A549 treated with CORT108297 at 1 μM for 4 hours (cell line): ENCODE measurements at places on chromosomes 2 and 18. TPM values are rescaled to one million over a fixed set of nuclear protein-coding genes. Genes with fewer than 3 reads are reported as not detected.

GALNT14 gene
- total RNA-seq, result 44.4 to 51.6 TPM (median 48.4 TPM) in 5 replicates

IL18RAP gene
- 0.11 TPM in 1 of 5 replicates, not detected in the others for total RNA-seq

SPC25 gene
- total RNA-seq, result 15.7 to 21.5 TPM (median 20.3 TPM) in 5 replicates

C2orf78 gene
- not detected in 5 replicates for total RNA-seq

IL1R1 gene
- total RNA-seq, result 22.9 to 40.2 TPM (median 34.7 TPM) in 5 replicates

HTRA2 gene
- 34.7 to 45.7 TPM (median 41.8 TPM) in 5 replicates for total RNA-seq

SLC9A2 gene
- total RNA-seq, result 2.8 to 3.4 TPM (median 3.3 TPM) in 5 replicates

AGXT gene
- total RNA-seq, result not detected in 5 replicates

CPO gene
- total RNA-seq, result 0.09 to 0.15 TPM (median 0.12 TPM) in 3 of 5 replicates, not detected in the others

REG1B gene
- total RNA-seq, result not detected in 5 replicates

ERBB4 gene
- total RNA-seq, result not detected in 5 replicates

PSMA8 gene
- not detected in 5 replicates for total RNA-seq

VWA3B gene
- 0.06 to 0.26 TPM (median 0.09 TPM) in 5 replicates for total RNA-seq

CYRIA gene
- total RNA-seq, result 0.06 to 0.30 TPM (median 0.14 TPM) in 5 replicates

TEKT4 gene
- total RNA-seq, result not detected in 5 replicates

BIRC6 gene
- total RNA-seq, result 28.4 to 42.0 TPM (median 30.7 TPM) in 5 replicates

DPYSL5 gene
- total RNA-seq, result 3.8 to 6.8 TPM (median 5.0 TPM) in 5 replicates

GKN2 gene
- 2.4 to 4.1 TPM (median 2.9 TPM) in 5 replicates for total RNA-seq

SERPINB12 gene
- not detected in 5 replicates for total RNA-seq

SCYGR4 gene
- total RNA-seq, result not detected in 5 replicates

RFTN2 gene
- 0.01 TPM in 1 of 5 replicates, not detected in the others for total RNA-seq

CPSF3 gene
- 48.6 to 63.3 TPM (median 49.6 TPM) in 5 replicates for total RNA-seq

PLB1 gene
- 1.1 to 2.0 TPM (median 1.8 TPM) in 5 replicates for total RNA-seq

PLGLB2 gene
- 0.13 to 0.35 TPM (median 0.25 TPM) in 4 of 5 replicates, not detected in the other for total RNA-seq

ADGRF3 gene
- total RNA-seq, result 0.07 to 0.25 TPM (median 0.16 TPM) in 5 replicates

VAMP8 gene
- 15.2 to 18.7 TPM (median 16.4 TPM) in 5 replicates for total RNA-seq

ATP6V1B1 gene
- total RNA-seq, result 1.5 to 2.6 TPM (median 2.4 TPM) in 5 replicates

ANKRD29 gene
- total RNA-seq, result 9.7 to 16.4 TPM (median 13.6 TPM) in 5 replicates

ACVR1 gene
- total RNA-seq, result 24.8 to 29.4 TPM (median 28.7 TPM) in 5 replicates

PROM2 gene
- 0.06 to 0.23 TPM in 2 of 5 replicates, not detected in the others for total RNA-seq

ANKRD30B gene
- total RNA-seq, result 0.02 to 0.03 TPM (median 0.02 TPM) in 3 of 5 replicates, not detected in the others

SGPP2 gene
- total RNA-seq, result 0.21 to 0.33 TPM (median 0.27 TPM) in 5 replicates

TMEM169 gene
- 0.18 to 0.42 TPM (median 0.34 TPM) in 5 replicates for total RNA-seq

NYAP2 gene
- not detected in 5 replicates for total RNA-seq

BMP10 gene
- not detected in 5 replicates for total RNA-seq

PPIL3 gene
- total RNA-seq, result 22.5 to 26.6 TPM (median 24.8 TPM) in 5 replicates

NAT8 gene
- not detected in 5 replicates for total RNA-seq

DTNA gene
- 0.14 to 0.29 TPM (median 0.23 TPM) in 5 replicates for total RNA-seq

LYG2 gene
- not detected in 5 replicates for total RNA-seq
